EL (cell line): ENCODE measurements at places on chromosomes 12 and 14.

GRCh38 chr12:87427770-87428169 is 601.4 kb downstream of the C12orf50 start:
- no peak for DNase-seq

GRCh38 chr12:1217191-1217949 is 226.3 kb downstream of the ERC1 start:
- DNase-seq: peak; percentile 83

DNA sequence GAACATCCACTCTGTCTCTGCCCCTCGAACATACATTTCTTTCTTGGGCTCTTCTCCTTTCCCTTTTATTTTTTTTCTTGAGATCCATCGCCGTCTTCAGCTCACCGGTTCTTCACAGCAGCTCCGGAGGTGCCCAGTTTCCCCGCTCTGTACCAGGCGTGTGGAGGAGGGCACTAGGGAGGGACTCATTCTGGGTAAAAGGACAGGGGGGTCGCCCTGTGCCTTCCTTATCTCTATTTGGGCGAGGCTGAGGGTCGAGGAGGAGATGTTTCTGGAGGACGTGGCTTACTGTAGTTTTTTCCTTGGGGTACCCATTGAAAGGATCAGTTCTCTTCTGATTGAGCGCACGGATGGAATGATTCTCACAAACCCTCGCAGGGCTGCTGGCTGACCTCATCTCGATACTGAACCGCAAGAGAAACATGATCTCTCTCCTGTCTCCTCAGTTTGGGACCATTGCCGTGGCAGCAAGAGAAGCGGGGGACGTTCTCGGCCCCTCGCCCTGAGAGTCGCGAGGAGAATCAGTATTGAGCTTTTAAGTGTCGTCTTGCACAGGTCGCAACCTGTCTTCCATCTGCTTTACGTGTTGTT is 386 bp downstream of the LIN52 start:
- peak; percentile 61 for DNase-seq

DNA sequence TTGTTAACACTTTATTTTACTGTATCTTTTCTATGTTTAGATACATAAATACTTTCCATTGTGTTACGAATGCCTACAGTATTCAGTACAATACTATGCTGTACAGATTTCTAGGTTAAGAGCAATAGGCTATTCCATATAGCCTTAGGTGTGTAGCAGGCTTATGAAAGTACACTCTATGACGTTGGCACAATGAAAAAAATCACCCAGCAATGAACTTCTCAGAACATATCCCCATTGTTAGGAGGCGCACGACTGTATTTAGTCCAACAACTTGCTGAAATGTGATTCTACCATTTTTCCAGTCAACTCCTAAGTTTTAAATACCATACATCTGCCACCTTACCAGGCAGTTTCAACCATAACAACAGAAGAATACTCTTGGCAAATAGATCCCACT is 1.8 kb downstream of the PARP11 start:
- DNase-seq: no peak

GRCh38 chr12:48307269-48307668 is 43.5 kb downstream of the ZNF641 start:
- DNase-seq: no peak

DNA sequence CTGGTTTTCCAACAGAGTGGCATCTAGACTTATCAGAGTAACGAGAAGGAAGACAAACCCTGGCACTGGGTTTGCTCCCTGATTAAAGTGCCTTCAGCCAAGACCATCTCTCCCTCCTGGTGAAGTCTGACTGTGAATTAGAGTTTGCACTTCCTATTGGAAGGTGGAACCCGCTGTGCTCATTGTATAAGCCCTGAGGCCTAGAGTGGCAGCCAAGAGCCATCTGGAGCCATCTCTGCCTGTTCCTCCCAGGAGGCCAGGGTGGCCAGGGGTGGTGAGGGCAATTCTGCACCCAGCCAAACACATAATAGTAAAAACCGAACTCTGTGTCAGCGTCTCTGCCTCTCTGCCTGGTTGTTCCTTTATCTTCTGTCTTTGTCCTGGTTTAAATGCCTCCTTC is 25.0 kb downstream of the MFAP5 start:
- no peak for DNase-seq

GRCh38 chr14:96409701-96410100 is 17.8 kb downstream of the AK7 start:
- DNase-seq: no peak

DNA sequence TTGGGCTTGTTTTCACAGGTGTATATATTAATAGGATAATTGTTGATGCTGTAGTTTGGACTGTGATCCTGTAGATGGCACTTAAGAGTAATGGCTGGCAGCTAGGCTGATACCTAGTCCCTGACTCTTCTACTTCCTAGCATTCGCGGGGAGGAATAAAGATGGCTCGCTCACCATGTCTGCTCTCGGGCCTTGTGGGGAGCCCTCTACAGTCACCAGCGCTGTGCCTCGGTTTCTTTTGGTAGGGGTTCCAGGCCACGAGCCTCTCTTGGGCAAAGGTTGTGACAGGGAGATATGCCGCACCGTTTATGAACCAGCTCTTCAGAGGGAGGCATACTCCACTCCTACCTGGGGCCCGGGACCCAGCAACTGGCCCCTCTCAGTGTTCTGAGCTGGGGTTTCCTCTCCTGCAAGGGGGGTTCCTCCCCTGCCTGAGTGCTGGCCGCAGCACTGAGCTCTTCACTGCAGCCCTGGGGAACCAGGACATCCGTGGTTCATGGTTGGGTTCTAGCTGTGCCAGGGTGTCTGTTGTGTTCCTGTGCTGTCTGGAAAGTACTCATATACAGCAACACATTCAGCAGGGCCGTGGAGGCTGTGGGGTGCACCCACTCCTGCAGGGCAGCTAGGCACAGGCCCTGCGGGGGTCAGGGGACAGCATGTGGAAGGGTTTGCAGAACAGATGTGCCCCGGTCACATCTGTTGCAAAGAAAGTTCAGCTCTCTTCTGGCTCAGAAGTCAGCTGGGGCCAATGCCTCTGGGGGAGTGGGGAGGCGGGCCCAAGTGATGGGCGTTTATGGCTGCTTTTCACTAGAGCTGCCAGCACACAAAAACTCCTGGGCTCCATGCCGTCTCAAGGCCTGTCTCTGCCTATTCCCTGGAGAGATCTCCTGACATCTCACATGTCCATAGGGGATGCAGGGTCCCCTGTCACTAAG is 147.9 kb downstream of the PPFIA2 start:
- DNase-seq: peak; percentile 1

GRCh38 chr12:71636704-71637115 is 26.9 kb downstream of the ZFC3H1 start:
- peak; percentile 58 for DNase-seq

DNA sequence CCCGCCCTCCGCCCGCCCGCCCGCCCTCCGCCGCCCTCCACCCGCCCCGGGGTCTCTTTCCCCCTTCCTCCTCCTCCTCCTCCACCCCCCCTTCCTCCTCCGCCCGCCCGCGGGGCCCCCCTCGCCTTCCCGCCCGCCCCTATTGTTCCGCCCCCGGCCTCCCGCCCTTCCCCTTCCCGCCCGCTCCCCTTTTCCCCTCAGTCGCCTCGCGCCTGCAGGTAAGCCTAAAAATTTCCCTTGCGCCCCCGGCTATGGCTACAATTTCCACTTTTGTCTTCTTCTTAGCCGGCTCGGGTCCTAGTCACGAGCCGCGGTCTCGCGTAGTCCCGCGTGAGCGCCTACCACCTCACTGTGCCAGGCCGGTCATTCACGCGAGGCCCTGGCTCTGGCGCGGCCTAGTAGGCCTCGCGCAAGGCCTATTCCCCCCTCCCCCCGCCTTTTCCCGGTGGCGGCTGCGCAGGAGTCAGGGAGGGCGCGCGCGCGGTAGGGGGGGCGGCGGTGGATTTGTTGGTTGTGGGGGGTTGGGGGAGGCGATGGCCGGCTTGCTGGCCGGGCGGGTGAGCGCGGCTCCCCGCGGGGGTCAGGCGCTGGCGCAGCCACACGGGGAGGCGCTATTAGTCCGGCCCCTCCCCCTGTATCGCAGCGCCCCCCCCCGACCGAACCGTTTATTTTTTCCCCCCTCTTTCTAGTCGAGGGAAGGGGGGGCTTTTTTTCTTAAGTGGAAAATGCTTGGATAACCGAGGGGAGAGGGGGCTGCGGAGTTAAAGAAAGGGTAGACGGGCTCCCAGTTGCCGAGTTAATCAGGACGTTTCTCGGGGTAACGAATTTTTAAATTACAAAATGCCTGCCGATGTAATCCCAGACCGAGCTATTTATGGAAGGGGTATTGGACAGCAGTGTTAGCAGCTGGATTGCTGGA is 516 bp downstream of the PCBP2 start:
- DNase-seq: peak; percentile 81

DNA sequence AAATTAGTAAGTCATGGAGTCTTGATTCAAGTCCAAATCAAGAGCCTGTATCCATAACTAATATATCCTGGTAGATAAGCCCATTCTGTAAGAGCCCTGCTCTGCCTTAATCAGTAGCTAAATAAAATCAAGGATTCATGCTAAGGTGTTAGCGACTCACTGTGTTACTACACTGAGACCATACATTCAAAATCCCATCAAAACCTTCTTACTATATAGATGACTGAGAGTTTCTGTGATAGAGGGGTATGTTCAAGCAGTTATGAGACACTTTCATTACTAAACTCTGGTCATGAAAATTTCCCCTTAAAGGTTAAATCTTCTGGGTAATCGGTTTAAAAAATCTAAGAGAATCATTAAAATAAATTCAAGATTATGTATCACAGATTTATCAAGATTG is 78.5 kb downstream of the MDGA2 start:
- no peak for DNase-seq

GRCh38 chr12:51846271-51846691 is 2.2 kb downstream of the FIGNL2 start:
- no peak for DNase-seq

DNA sequence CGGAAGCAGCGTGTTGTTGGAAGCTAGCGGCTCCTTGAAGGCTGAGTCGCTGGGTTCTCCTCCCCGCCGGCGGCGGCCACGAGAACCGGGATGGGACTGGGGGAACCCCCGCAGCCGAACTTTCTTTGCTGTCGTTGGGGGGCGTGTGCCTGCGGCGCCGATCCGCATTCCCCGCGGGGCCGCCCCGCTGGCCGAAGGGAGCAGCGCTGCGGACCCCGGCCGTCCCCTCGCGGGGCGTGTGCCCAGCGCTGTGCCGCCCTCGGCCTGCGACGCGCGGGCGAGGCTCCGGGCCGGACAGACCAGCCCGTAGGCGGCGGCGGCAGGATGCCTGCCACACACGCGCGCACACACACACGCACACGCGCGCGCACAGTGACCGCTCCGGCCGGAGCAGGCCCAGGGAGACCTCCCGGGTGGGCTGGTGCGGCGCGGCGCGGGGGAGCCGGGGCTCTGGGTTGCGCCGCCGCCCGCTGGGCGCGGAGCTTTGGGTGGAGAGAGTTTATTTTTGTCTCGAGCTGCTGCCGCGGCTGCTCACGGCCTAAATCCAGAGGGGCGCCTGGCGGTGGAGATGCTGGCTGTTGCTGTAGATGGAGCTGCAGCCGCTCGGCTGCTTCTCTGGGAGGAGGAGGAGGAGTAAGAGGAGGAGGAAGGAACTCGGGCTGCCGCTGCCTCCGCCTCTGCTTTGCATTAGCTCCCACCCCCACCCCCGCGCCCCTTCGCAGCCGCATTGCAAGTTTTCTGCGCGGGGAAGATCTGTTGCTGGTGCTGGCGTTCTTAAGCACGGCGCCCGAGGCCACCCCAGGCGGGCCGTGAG is at the start of gene SAMD4A:
Gene SAMD4A (plus strand): TSS at position 719 of the 814 bp plus-strand sequence. CDS start 789 bp downstream, outside the sequence.
- DNase-seq: peak; percentile 87

DNA sequence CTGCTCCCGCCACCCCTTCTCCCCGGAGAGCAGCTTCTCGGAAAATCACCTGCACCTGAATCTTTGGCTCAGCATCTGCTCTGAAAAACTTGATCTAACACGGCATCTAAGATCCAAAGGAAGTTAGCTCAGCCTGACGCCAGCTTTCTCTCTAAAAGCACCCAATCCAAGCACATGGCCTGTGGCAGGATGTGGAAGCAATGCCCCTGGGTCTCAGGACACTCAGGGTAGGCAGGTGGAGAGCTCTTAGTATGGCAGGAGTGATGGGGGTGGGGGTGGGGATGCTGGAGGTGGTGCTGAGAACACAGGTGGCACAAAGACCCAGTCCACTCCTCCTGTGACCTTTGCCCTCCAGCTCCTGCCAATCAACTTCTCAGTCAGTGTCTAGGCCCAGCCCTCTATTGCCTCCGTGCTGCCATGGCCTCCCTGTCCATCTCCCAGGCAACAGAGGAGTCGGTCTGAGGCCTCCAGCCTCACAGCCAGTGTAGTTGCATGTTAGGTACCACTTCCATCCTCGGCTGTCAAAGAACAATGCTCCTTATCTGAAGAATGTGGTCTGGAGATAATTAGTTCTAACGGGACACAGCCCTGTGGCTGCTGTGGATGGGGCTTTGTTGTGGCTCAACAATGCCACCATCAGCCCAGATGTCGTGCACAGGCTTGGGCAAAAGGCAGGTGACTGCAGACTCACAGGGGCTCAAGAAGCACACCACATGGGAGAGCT is 180.0 kb upstream of the C14orf180 start:
- DNase-seq: no peak

GRCh38 chr12:15151161-15152091 is 69.8 kb downstream of the RERG start:
- DNase-seq: no peak

GRCh38 chr12:95298916-95299315 is 81.3 kb downstream of the VEZT start:
- no peak for DNase-seq

DNA sequence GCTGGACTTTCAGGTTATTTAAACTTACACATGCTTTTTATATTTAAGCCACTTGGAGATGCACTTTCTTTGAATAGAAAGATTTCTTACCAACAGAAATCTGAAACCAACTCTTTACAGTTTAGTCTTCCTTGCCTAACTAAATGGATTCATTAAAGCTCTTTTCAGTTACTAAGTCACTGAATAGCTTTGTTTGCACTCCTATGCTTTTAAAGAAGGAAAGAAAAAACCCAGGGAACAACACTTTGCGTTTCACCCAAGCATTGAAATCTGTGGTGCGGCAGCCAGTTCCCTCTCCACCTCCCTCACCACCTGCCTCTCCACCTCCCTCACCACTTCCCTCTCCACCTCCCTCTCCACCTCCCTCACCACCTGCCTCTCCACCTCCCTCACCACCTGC is 70.3 kb downstream of the RIMBP2 start:
- DNase-seq: no peak

DNA sequence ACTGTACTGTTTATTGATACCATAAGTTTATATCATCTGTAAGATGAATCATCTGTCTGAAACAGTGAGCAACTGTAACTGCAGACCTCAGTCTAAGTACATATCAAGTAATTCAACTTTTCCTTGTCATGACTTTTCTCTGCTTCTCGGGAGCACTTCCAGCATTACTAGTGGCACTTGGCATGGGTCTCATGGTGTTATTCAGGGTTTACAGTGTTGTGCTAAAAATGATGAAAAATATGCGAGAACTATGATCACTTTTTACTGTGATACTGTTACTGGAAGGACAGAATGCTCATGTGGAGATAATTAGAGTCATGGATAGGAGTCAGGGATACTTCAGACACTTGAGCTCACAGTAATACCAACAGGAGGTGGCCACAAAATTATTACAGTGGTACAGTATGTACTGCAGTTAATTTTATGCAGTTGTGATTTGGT is 8.3 kb downstream of the KTN1 start:
- peak; percentile 46 for DNase-seq

DNA sequence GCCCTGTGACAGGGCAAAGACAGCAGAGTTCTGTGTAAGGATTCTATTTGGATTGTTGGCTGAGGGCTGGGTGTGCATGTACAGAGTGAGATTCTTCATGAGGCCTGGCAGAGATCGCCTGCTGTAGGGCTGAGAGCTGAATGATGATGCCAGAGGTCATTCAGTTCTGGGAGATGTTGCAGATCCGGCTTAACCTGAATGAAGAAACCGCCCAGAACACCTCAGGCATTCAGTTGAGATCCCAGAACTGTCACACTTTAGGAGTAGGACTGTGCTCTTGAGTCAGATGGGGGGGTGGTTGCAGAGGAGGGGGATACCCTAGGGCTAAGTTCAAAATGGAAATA is 5.8 kb upstream of the EVL start:
- DNase-seq: no peak
